ENCODE measurements at places on chromosomes 16 and 17. TPM values are rescaled to one million over a fixed set of nuclear protein-coding genes. Genes with fewer than 3 reads are reported as not detected.

GRCh38 chr16:55480228-55480655, 1.2 kb downstream of the MMP2 start:
- peak overlapping the region; percentile 83 for H3K27ac ChIP-seq
- H3K36me3 ChIP-seq = no peaks in the 10 kb centered on the region
- DNase-seq = peak; percentile 96
- H3K4me1 ChIP-seq = peaks cover 4% of the 10 kb centered on the region
- H3K27me3 ChIP-seq = no peaks in the 10 kb centered on the region

The DNAI2 gene
- 12.2 TPM for total RNA-seq

The RPS6KB1 gene
- 36.9 TPM for total RNA-seq

- H3K27me3 ChIP-seq = no peaks in the 10 kb centered on the region
- H3K36me3 ChIP-seq = no peaks in the 10 kb centered on the region
- no peak for DNase-seq
- no peak overlapping the region for H3K4me3 ChIP-seq
- no peak overlapping the region for H3K27ac ChIP-seq
Measured at GRCh38 chr16:23324727-23325126, 22.6 kb downstream of the SCNN1B start.

GRCh38 chr17:57439651-57440050, 183.3 kb downstream of the MSI2 start:
- H3K27ac ChIP-seq = peak overlapping the region; percentile 24
- H3K27me3 ChIP-seq = no peaks in the 10 kb centered on the region
- DNase-seq = no peak
- H3K4me3 ChIP-seq = no peak overlapping the region

- H3K27ac ChIP-seq = no peak overlapping the region
- peak; percentile 80 for DNase-seq
- H3K27me3 ChIP-seq = no peaks in the 10 kb centered on the region
- peaks cover 25% of the 10 kb centered on the region for H3K4me1 ChIP-seq
Measured at GRCh38 chr17:76405967-76406647, 21.7 kb downstream of the SPHK1 start.

DNA sequence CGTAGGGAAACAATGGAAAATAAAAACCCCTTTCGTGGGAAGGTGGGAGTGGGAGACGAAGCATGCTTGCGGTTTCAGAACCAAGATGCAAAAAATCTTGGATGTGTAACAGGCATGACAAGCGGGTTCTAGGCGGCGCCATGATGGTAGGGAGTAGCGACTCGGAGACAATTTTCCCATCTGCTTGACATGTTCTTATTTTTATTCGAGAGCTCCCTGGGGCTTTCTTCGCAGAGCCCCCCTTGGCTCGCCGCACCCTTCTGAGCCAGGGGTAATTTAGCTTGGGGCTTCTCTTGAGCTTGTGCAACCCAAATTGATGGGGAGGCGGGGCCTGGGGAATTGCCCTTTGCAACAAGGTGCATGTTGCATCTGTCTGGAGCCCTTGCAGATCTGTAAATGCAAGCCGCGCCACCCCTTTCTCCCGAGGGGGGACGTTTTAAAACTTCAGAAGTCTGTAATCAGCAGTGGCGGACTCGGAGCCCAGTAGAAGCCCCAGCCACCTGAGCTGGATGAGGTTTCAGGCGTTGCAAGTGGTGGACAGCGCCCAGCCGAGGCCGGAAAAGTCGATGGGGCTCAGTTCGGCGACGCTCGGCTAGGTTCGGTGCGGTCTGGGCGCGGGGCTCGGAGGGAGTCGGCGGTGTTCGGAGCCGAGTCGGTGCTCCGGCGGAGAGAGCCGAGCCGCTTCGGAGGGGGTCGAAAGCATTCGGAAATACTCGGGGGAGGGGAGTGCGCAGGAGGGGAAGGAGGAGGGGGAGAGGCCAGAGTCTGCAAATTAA, 2.9 kb downstream of the GNAO1 start:
- no peaks in the 10 kb centered on the region for H3K36me3 ChIP-seq
- peak overlapping the region; percentile 22 for H3K4me3 ChIP-seq
- no peak overlapping the region for H3K27ac ChIP-seq

- H3K4me1 ChIP-seq = no peaks in the 10 kb centered on the region
- no peaks in the 10 kb centered on the region for H3K36me3 ChIP-seq
- DNase-seq = no peak
- H3K27me3 ChIP-seq = no peaks in the 10 kb centered on the region
- H3K4me3 ChIP-seq = no peak overlapping the region
- no peak overlapping the region for H3K27ac ChIP-seq
Measured at GRCh38 chr16:89864527-89864820, 8.9 kb upstream of the TCF25 start.

The GAST gene
- not detected for total RNA-seq

DNA sequence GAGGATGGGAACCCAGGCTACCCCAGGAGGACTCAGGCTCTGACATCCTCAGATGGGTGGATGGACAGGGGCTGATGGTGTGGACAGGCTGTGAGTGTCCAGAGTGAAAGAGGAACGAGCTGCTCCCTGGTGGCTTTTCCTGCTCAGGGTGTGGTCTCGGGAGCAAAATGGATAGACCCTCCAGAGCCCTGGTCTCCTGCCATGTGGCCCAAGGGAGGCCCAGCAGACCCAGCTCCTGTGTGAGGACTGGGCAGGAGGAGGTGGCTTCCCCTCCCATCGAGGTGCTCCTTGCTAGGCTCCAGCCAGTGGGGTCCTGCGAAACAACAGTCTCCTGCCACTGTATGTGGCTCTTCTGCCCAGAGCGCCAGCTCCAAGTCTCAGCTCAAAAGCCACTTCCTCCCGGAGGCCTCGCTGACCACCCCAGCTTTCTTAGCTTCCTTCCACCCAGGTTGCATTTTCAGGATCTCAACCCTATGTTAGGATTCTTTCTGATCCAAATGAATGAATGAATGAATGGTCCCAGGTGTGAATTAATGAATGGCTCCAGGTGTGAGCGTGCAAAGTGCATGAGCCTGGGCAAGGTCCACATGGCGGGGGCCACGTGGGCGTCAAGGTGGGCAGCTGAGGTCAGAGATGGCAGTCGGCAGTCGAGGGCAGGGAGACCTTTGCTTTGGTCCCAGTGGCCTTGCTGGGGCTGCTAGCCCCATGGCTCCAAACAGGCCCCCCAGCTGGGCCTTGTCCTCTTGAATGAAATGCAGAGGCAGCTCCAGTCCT, 120.3 kb upstream of the CIBAR2 start:
- no peak for DNase-seq
- H3K27me3 ChIP-seq = no peaks in the 10 kb centered on the region
- H3K27ac ChIP-seq = peak overlapping the region; percentile 81
- no peaks in the 10 kb centered on the region for H3K36me3 ChIP-seq
- H3K4me3 ChIP-seq = no peak overlapping the region

- no peak overlapping the region for H3K27ac ChIP-seq
- H3K4me3 ChIP-seq = no peak overlapping the region
- no peak for DNase-seq
- H3K27me3 ChIP-seq = no peaks in the 10 kb centered on the region
- no peaks in the 10 kb centered on the region for H3K36me3 ChIP-seq
- H3K4me1 ChIP-seq = no peaks in the 10 kb centered on the region
Measured at GRCh38 chr16:54110016-54110981, 176.3 kb downstream of the IRX3 start.

GRCh38 chr17:39988206-39988810, 7.7 kb downstream of the PSMD3 start:
- no peaks in the 10 kb centered on the region for H3K27me3 ChIP-seq
- H3K4me1 ChIP-seq = no peaks in the 10 kb centered on the region
- no peak overlapping the region for H3K4me3 ChIP-seq
- no peak overlapping the region for H3K27ac ChIP-seq
- peaks cover 7% of the 10 kb centered on the region for H3K36me3 ChIP-seq

- no peak overlapping the region for H3K27ac ChIP-seq
- H3K4me1 ChIP-seq = no peaks in the 10 kb centered on the region
- H3K36me3 ChIP-seq = no peaks in the 10 kb centered on the region
Measured at GRCh38 chr16:78150233-78150632, 50.8 kb downstream of the WWOX start.

DNA sequence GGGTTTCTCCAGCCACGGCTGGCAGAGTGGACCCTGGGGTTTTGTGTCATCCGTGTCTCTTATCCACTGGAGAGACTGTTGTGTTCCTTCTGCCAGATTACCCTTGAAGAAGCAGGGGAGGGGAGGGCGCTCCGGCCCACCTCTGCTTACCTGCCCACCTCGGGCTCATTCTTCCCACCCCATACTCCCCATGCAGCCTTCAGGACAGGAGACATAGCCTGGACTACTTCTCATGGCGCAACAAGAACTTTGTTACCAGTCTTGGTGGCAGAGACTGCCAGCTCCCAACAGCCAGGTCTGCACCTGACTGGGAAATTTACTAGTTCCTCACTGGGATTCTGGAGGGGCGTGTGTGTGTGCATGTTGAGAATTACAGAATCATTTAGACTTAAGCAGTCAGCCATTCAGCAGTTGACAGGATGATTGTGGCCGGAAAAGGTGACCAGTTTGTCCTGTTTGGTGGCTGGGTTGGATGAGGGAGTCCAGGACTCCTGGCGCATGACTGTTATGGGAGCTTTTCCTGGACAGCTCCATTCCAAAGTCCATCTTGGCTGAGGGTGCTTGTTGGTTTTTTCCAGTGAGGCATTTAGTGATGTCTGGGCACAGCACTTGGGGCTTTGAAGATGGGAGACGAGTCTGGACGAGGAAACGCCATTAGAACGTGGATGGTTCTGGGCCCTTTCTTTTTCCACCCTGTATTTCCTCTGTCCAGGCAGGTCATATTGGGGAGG, 8.7 kb downstream of the GSE1 start:
- no peak overlapping the region for H3K27ac ChIP-seq
- no peak overlapping the region for H3K4me3 ChIP-seq
- H3K36me3 ChIP-seq = no peaks in the 10 kb centered on the region
- H3K4me1 ChIP-seq = peaks cover 8% of the 10 kb centered on the region
- DNase-seq = no peak
- no peaks in the 10 kb centered on the region for H3K27me3 ChIP-seq

- H3K27ac ChIP-seq = no peak overlapping the region
- no peak overlapping the region for H3K4me3 ChIP-seq
- no peaks in the 10 kb centered on the region for H3K27me3 ChIP-seq
- no peaks in the 10 kb centered on the region for H3K4me1 ChIP-seq
- H3K36me3 ChIP-seq = no peaks in the 10 kb centered on the region
- no peak for DNase-seq
Measured at GRCh38 chr16:19071811-19072777, 4.7 kb downstream of the COQ7 start.

DNA sequence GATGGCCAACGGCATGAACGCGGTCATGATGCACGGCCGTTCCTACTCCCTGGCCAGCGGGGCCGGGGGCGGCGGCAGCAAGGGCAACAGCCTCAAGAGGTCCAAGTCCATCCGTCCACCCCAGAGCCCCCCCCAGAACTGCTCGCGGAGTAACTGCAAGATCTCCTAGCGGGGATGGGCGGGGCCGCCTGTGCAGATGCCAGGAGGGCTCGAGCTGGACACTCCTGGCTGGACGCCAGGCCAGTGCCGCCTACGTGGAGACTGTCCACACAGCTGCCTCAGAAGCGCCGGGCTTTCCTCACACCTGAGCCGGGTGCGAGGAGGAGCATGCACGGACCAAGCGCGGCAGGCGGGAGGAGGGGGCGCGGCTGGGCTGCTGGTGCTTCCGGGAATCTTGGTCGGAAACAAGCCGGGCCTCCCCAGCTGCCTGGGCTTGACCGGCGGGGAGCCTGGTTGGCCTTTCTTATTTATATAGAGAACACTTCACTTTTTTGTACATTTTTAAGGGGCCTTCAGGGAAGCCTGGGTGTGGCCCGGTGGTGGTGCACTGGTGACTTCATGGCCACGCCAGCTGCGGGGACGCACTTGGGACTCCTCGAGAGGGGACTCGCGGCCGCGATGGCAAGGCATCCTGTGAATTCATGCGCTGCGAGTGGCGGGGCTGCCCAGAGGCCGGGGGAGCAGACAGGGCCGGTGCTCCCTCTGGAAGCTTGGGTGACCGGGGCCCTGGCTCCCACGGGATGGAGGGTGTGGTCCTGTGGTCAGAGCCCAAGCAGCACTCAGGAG, 3.1 kb upstream of the WFIKKN1 start:
- no peak overlapping the region for H3K4me3 ChIP-seq
- H3K36me3 ChIP-seq = no peaks in the 10 kb centered on the region
- no peak overlapping the region for H3K27ac ChIP-seq
- DNase-seq = peak; percentile 63
- no peaks in the 10 kb centered on the region for H3K27me3 ChIP-seq

DNA sequence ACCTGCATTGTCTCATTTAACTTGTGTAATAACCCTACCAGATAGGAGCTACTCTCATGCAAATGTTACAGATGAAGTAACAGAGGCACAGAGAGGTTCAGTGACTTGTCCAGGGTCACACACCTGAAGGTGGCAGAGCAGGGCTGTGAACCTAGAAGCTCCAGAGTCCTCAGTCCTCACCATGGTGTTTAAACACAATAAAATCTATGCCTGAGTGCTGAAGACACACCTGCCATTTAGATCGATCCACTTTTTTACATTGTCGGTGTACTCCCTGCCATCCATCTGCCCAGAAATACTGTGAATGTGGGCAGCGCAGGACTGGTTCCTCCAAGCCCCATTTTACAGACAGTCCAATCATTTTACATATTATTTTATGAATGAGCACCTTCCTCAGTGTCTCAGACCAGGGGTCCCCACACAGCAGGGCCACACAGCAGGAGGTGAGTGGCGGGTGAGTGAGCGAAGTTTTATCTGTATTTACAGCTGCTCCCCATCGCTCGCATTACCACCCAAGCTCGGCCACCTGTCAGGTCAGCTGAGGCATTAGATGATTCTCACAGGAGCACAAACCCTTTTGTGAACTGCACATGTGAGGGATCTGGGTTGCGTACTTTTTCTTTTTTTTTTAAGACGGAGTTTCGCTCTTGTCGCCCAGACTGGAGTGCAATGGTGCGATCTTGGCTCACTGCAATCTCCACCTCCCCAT, 5.6 kb downstream of the IL4R start:
- H3K27ac ChIP-seq = no peak overlapping the region
- H3K27me3 ChIP-seq = no peaks in the 10 kb centered on the region
- peaks cover 3% of the 10 kb centered on the region for H3K4me1 ChIP-seq
- no peaks in the 10 kb centered on the region for H3K36me3 ChIP-seq
- no peak for DNase-seq

The STAT5B gene
- 136 TPM for total RNA-seq

GRCh38 chr16:74556375-74556922, 50.5 kb downstream of the GLG1 start:
- no peak overlapping the region for H3K27ac ChIP-seq
- no peak overlapping the region for H3K4me3 ChIP-seq
- peaks cover 2% of the 10 kb centered on the region for H3K4me1 ChIP-seq

The SDR42E2 gene
- total RNA-seq = 1.1 TPM

The TBC1D3E gene
- not detected for total RNA-seq

DNA sequence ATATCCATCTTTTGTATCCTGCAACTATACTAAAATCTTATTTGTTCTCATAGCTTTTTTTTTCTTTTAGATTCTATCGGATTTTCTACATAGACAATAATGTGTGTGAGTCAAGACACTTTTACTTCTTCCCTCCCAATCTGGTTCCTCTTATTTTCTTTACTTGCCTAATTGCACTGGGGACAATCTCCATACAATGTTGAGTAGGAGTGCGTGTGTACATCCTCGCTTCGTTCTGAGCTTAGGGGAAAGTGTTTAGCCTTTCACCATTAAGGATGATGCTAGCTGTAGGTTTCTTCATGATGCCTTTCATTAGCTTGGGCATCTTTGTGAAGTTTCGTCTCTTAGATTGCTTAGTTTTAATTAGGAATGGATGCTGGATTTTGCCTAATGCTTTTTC, 2.9 kb downstream of the SPATA32 start:
- no peak overlapping the region for H3K27ac ChIP-seq
- no peaks in the 10 kb centered on the region for H3K36me3 ChIP-seq
- H3K27me3 ChIP-seq = no peaks in the 10 kb centered on the region
- no peak for DNase-seq
- peaks cover 4% of the 10 kb centered on the region for H3K4me1 ChIP-seq
- H3K4me3 ChIP-seq = no peak overlapping the region

The C1QL1 gene
- total RNA-seq = 6.0 TPM

- H3K27ac ChIP-seq = no peak overlapping the region
- no peaks in the 10 kb centered on the region for H3K36me3 ChIP-seq
- H3K4me1 ChIP-seq = peaks cover 9% of the 10 kb centered on the region
Measured at GRCh38 chr17:57548421-57549410, 196.4 kb downstream of the CCDC182 start.

The SF3B3 gene
- total RNA-seq = 287 TPM
